ENCODE measurements at places on chromosomes 2 and 18.
A peak's percentile ranks its signal among the peaks of the same experiment; 100 is the strongest.

GRCh38 chr2:23757686-23758433 lies 169.1 kb downstream of the ATAD2B start:
- DNase-seq, result no peak

DNA sequence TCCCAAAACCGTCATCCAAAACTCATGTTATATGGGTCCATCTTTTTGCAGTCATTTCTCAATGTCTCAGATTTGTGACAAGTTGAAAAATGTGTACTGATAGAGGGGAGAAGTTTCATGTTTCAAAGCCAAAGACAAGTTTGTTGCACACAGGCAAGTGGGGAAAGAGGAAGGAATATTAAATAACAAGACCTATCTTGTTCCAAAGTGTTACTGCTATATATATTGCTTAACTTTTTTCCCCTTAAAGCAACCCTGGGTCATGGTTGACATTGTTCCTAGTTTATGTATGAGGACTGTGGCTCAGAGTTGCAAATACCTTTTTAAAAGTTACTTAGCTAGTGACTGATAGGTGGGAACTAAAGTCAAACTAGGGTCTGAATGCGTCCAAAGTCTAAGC lies 1.7 kb downstream of the ITGA4 start:
- no peak for DNase-seq

GRCh38 chr2:230949966-230950873 lies 25.2 kb upstream of the GPR55 start:
- DNase-seq, result no peak

- DNase-seq, result no peak
Observed at GRCh38 chr18:51821610-51822009, 518.4 kb upstream of the DCC start.

DNA sequence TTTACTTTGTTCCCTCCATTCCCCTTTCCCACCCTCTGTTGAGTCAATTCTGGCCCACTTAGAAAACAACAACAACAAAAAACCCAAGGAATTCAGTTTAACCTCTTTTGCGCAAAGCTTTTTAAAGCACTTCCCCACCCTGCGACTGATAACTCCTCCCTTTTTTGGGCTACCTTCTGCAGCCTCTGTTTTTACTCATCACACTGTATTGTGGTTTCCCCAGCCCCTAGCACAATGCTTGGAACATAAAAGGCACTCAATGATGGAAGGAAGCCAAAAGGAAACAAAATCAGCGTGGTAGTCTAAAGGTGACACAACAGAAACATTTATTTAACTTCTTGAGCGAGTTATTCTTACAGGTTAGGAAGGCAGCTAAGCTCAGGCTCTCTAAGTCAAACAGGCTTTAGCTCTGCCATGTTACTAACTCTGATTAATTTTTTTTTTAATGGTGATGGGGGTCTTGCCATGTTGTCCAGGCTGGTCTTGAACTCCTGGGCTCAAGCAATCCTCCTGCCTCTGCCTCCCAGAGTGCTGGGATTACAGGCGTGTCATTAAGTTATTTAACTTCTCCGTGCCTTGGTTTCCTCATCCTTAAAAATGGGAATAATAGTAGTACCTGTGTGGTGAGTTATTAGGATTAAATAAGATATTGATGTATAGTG lies 1.3 kb downstream of the CEP68 start:
- DNase-seq, result no peak

- DNase-seq, result no peak
Observed at GRCh38 chr2:216497382-216498069, 1.1 kb upstream of the RPL37A start.

GRCh38 chr2:105836840-105837692 lies 92.4 kb downstream of the NCK2 start:
- DNase-seq, result no peak

- DNase-seq, result no peak
Observed at GRCh38 chr2:224865016-224865415, 148.9 kb upstream of the CCDC195 start.

DNA sequence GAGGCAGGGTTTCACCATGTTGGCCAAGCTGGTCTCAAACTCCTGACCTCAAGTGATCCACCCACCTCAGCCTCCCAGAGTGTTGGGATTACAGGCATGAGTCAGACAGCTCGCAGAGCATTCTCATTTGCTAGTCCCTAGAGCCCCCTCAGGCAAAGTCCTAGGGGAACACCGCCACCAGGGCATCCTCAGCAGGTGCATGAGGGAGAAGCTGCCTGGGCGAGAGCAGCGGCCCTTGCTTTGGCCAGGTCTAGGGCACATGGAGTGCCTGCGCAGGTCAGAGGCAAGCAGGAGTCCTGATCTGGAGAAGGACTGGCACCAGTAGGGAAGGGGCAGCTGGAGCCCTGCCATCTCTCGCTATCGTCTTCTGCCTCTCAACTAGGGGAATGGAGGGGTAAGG lies 32.4 kb downstream of the NGEF start:
- DNase-seq, result no peak

- DNase-seq, result no peak
Observed at GRCh38 chr2:71813315-71813714, 334.3 kb downstream of the CYP26B1 start.

- DNase-seq, result peak; percentile 2
Observed at GRCh38 chr2:155815851-155816250, 516.7 kb downstream of the NR4A2 start.
